ENCODE measurements at places on chromosomes 4 and X.

DNA sequence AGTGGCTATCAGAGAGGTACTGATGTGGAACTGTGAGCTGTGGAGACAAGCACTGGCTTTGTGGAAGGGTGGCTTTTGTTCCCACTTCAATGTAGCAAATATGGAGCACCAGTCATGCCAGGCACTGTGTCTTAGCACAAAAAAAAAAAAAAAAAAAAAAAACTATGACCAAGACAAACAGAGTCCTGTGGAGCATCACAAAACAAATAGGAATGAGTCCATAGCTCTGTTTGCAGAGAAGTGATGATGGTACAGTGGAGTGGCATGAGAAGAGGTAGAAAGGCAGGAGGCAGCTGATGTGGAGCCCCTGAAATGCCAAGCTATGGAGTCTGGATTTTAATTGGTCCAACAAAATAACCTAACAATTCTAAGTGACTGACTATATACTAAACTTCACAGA is 116.9 kb downstream of the RAB28 start:
- peak; percentile 63 for DNase-seq

DNA sequence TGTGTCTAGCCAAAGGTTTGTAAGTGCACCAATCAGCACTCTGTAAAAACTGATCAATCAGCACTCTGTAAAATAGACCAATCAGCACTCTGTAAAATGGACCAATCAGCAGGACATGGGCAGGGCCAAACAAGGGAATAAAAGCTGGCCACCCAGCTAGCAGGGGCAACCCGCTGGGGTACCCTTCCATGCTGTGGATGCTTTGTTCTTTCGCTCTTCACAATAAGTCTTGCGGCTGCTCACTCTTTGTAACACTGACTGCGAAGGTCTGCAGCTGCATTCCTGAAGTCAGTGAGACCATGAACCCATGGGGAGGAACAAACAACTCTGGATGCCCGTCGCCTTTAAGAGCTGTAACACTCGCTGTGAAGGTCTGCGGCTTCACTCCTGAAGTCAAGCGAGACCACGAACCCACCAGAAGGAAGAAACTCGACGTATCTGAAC is 14.3 kb downstream of the HNRNPDL start:
- peak; percentile 35 for DNase-seq

DNA sequence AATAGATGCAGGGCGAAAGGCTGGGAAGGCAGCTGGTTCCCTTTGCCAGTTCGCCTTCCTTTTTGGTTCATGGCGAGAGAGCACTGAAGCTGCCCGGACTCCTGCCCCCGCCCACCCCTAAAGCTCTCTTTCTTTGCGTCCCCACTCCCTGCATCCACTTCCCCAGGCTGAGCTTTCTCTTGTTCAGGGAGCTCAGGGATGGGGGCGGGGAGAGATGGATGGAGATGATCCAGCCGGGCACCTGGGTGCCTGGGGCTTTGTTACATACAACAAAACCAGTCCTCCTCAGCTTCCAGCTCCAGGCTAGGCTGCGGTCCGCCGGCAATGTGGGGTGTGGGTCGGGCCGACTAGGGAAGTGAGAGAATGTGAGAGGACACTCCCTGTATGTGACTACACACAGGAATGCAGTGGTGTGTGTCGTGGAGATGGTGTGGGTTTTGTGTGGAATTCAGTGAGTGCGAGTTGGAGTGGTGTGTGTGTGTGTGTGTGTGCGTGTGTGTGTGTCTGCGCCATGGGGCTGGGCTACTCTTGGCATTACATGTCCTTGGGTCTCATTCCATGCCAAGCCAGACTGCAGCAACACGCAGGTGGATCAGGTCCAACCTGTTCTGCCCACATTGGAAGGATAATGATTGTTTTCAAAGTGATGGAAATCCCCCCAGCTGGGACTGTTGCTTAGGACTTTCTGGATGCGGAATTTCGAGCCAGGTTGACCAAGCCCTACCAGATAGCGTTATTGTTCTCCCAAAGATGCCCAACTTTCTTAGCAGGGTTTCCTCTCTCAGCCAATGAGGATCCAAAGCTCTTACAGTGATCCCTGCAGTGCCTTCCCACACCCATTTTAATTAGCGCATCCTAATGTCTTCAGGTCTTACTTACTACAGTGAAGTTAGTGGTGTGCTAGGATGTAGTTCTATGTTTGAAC is 149.4 kb upstream of the CHRDL1 start:
- peak; percentile 14 for DNase-seq

DNA sequence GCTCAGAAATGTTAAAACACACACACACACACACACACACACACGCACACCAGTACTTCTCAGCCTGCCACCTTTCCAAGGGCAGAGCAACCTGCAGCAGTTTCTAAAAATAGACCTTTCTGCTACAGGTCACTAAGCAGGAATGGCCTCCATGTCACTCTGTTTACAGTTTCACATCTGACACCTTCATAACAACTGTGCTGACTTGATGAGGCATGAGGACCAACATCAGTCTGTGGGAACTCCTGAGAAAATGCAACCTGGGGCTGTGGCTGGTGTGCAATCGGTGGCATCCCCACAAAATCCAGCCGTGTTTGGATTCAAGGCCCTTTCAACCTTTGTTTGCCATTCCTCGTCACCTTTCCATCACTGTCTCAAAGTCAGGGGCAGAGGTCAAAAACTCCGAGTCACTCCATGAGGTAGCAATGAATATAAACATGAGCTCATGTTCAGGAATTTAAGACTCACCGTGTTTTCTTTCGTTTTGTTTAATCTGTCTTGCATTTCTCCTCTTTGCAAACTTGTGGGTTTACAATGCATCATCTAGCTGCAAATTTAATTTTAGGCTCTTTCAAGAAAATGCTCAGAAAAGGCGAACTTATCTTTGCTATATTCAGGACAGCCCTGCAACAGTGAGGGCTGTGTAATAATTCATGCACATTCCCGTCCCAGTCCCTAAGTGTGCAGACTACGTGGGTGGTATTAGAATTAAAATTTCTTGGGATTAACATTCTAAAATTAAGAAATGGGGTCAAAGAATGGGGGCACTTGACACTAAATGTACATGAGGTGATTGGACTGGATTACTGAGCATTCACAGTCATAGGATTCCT is 135.3 kb downstream of the SHROOM3 start:
- DNase-seq: peak; percentile 48

DNA sequence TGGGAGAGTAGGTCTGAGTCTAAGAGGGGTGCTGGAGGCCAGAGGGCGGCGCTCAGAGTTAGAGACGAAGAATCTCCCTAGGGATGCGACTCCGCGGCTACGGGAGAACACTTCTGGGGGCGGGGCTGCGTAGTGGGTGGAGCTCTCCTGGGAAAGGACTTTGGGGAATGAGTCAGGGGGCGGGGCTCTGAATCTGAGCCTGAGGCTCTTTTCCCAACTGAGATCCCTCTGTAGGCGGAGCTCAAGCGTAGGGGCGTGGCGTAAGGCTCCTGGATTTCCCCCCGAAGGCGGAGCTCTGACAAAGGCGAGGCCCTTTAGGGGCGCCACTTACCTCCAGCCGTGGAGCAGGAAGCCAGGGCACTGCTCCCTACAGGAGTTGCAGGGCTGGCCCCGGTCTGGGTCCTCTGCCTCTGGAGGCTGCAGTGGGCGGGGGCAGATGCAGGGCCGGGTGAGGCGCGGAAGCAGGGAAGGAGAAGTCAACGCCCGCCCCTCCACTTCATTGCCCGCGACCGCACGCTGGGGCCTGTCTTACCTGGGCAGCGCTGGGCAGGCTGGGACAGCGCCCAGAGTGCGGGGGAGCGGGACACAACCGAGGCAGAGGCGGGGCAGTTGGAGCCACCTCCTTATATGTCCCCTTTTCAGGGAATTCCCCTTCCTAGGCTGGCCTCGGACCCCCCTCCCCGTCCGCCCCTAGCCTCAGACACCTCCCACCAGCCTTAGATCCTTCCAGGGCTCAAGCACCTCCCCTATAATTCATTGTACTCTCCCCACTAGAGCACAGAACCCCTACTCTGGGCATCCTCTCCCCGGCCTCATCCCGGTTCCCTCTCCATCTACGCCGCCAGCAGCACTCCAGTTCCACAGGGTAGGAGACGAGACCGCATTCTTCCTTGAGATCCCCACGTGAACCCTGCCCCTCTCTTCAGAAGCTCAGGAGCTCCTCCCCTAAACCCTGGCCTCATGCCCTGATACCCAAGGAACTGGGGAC is 1.6 kb downstream of the PRICKLE3 start:
- DNase-seq: peak; percentile 92

- no peak for DNase-seq
These were observed 39.1 kb downstream of the PSAPL1 start for GRCh38 chr4:7395645-7396044.

- no peak for DNase-seq
These were observed 14.7 kb upstream of the PLAC8 start for GRCh38 chr4:83129264-83129663.

DNA sequence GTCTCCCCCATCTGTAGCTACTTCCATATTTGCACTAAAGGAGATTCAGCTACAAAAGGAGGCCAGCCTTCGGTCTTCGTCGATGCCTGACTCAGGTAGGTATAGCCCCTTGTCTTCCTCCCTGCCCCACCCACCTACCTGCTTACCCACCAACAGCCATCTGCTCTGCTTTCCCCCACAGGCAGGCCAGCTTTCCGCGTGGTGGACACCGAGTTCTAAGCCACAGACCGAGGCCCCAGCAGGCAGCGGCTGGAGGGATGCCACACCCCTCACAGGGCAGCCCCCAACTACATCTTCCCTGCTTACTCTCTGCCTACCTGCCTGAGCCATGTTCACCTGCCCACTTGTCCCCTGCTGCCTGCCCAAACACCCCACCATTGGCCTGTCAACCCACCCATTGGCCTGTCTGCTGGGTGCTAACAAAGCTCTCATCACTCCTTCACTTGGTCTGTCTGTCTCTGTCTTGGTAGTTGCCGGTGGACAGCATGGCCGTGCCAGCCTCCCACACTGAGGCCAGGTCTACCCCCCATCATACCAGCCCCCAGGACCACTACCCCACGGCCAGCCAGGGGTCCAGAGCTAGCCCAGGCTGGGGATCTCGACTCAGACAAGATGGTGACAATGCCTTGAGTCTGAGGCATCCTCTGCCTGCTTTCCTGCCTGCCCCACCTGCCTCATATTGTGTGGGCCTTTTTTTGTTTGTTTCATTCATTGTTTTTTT is 4.1 kb upstream of the USP11 start:
- no peak for DNase-seq

- no peak for DNase-seq
These were observed 204.9 kb downstream of the SMARCA1 start for GRCh38 chrX:129318375-129318774.

DNA sequence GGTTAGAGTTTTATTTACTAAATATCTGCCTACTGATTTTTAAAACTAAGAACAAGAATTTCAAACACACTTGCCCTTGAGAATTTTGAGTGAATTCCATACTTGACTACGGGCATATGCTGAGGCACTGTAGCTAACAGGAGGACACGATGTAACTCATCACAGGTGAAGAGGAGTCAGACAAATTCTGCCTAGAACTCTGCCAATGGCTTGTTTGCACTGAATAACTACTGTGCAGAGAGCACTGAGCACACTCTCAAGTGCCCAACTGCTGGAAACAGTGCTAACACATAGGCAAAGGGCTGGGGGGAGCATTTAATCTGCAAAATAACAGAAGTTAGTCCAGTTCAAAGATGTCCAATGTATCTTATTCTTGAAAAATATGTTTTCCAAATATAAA is 104.4 kb downstream of the WDFY3 start:
- DNase-seq: no peak

DNA sequence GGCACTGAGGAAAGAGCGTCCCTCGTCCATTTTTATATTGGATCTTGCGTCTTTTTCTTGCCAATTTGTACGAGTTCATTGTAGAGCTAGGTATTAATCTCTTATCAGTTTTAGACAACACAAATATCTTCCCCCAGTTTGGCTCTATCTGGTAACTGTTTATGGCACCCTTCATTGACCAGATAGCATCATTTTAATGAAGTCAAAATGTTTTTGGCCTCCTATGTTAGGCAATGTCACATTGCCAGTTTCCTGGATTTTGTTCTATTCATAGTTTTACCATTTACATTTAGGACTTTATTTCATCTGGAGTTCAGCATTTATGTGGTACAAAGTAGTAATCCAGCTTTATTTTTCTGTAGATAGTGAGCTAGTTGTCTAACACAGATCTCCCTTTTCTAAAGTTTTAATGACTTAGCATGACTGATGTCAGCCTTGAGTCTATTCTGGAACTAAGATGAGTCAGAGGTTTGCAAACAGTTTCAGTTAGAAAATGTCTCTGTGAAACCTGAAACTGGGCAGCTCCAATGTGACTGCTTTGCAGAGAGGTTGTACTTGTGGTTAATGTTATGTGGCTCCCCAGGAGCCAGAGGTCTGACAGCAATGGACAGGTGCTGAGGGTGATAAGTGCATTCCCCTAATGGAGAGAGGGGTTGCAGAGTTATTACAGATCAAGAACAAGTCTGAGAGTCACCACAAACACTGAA is 5.3 kb upstream of the STBD1 start:
- peak; percentile 71 for DNase-seq

GRCh38 chr4:75834772-75835154 is 67.5 kb downstream of the PPEF2 start:
- no peak for DNase-seq

- no peak for DNase-seq
These were observed 2.8 kb downstream of the TRIM2 start for GRCh38 chr4:153207027-153207426.

DNA sequence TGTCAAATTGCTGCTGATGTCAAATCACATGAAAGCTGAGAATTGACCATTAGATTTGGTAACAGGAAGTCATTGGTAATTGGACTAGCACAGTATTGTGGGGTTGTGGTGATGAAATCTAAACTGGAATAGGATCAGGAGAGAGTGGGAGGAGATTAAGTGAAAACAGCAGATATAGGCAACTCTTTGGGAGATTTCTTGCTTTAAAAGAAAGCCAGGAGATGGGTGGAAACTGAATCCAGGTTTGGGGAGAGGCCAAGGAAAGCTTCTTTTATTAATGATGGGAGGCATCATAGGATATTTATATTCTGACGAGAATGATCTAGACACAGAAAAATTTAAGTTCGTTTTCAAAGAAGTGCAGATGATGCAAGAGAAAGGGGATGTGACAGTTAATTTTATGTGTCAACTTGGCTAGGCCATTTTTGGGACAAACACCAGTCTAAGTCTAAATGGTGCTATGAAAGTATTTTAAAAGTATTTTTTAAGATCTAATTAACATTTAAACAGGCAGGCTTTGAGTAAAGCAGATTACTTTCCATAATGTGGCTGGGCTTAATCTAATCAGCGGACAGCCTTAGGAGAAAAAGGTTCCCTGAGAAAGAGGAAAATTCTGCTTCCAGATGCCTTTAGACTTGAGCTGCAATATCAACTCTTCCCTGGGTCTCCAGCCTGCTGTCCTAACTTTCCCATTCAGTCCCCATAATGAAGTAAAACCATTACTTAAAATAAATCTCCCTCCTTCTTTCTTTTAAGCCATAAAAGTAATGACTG is 24.7 kb downstream of the SEC24D start:
- no peak for DNase-seq

GRCh38 chr4:164931551-164932324 is 45.7 kb downstream of the TRIM61 start:
- no peak for DNase-seq

GRCh38 chr4:80071604-80072227 is 1.3 kb downstream of the ANTXR2 start:
- DNase-seq: no peak

GRCh38 chrX:29555465-29556091 is 659.8 kb upstream of the MAGEB2 start:
- no peak for DNase-seq
